ENCODE measurements at places on chromosomes 7 and 10.

DNA sequence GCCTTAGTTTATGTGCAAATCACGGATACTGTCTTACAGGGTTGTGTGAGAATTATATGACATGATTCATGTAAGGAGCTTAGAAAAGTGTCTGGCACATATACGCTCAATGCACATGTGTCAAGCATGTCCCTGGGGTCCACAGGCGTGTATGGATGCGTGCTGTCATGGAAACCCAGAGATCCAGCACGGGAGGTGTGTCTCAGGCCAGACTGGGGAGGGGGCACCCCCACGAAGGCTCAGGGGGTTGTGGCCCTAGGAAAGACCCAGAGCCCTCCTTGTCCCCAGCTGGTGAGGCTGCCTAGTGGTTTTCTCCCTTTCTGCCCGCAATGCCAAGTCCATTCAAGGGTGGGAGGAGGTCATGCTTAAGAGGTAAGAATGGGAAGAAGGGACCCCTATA is 9.1 kb downstream of the BTBD16 start:
- no peak for DNase-seq

DNA sequence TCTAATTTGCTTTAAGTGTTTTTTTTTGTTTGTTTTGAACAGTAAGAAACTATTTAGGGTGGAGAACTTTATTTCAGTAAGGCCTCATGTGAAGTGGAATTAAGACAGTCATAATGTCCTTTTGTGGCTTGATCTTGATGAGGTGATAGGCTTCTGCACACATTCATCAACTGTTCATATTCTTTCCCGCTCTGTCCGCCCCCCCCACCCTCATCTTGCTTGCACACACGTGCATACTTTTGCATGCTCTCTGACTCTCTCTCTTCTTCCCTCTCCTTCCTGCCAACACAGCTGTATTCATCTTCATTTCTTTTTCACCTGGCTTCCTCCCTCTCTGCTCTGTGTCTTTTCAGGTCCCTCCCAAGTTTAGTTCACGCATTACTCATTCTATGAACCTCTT is 429.6 kb downstream of the AUTS2 start:
- no peak for DNase-seq

- DNase-seq: peak; percentile 30
Measured at GRCh38 chr7:157494506-157495176, 157.8 kb downstream of the DNAJB6 start.

GRCh38 chr7:43590862-43591557 is 8.1 kb downstream of the STK17A start:
- no peak for DNase-seq

GRCh38 chr7:65946904-65947303 is 35.1 kb downstream of the GUSB start:
- no peak for DNase-seq

GRCh38 chr7:44159824-44160630 is 18.9 kb upstream of the MYL7 start:
- DNase-seq: peak; percentile 45
